A673 (cell line): ENCODE measurements at places on chromosomes 5 and 9. TPM values are rescaled to one million over a fixed set of nuclear protein-coding genes. Genes with fewer than 3 reads are reported as not detected.

DROSHA gene
- total RNA-seq = 143 and 149 TPM in 2 replicates

LHX6 gene
- total RNA-seq = not detected in 2 replicates

GNA14 gene
- 2.7 and 3.8 TPM in 2 replicates for total RNA-seq

LCP2 gene
- total RNA-seq = not detected in 2 replicates

ADAMTS6 gene
- 2.6 and 2.8 TPM in 2 replicates for total RNA-seq

PRUNE2 gene
- total RNA-seq = not detected in 2 replicates

PLCXD3 gene
- 1.3 and 1.7 TPM in 2 replicates for total RNA-seq

TOR4A gene
- 0.82 and 1.4 TPM in 2 replicates for total RNA-seq

PTGDS gene
- total RNA-seq = not detected in 2 replicates

SLC36A1 gene
- 8.8 and 12.5 TPM in 2 replicates for total RNA-seq

IFNA2 gene
- total RNA-seq = not detected in 2 replicates

PTTG1 gene
- total RNA-seq = 192 and 199 TPM in 2 replicates

PDE6A gene
- total RNA-seq = 0.39 and 0.49 TPM in 2 replicates

LRRC8A gene
- 53.6 and 56.8 TPM in 2 replicates for total RNA-seq

FAM221B gene
- total RNA-seq = not detected in 2 replicates

NTNG2 gene
- total RNA-seq = 1.5 and 3.0 TPM in 2 replicates

CER1 gene
- 27.7 and 28.8 TPM in 2 replicates for total RNA-seq

FOXD1 gene
- 4.4 and 4.5 TPM in 2 replicates for total RNA-seq

ZDHHC11B gene
- 1.3 and 1.6 TPM in 2 replicates for total RNA-seq

SLCO4C1 gene
- 0.13 and 0.55 TPM in 2 replicates for total RNA-seq

PRR16 gene
- not detected in 2 replicates for total RNA-seq

GOLGA1 gene
- total RNA-seq = 21.7 and 23.9 TPM in 2 replicates

TRUB2 gene
- total RNA-seq = 47.8 and 57.4 TPM in 2 replicates

CDH9 gene
- total RNA-seq = not detected in 2 replicates

RPL35 gene
- total RNA-seq = 1,564 and 1,637 TPM in 2 replicates

SLC25A2 gene
- 0.88 and 1.0 TPM in 2 replicates for total RNA-seq

TAF1L gene
- not detected in 2 replicates for total RNA-seq
